ENCODE measurements at places on chromosomes 13 and 19.

DNA sequence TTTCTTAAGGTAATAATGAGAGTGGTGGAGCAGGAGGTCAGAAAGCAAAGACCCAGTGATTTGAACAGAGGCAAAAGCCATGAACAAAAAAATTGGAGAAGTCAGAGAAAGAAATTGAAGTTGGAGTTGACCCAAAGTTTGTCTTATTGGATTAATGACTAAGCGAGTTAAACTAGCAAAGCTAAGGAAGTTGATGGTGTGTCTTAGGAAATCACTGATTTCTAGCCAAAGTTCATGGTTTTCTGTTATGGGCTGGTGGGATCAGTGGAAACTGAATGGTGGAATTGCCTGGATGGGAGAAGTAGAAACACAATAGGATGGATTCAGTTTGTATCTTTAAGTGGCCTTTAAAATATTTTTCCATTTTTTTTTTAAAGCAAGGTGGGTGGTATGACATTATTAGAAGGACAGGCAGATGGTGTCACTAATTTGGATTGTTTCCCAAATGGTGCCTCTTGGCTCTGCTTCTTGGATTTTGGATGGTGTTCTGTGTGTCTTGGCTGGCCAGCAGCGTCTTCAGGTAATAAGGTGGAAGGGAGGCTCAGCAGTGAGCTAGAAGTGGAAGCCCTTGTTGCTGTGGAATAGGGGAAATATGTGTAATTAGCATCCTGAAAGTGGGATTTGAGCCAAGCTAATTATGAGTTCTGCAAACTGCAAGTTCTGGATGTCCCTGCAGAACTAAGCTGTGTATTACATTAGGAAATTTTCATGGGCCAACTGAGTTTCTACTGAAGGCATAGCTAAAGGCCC lies 302.9 kb downstream of the LMO7 start:
- DNase-seq = no peak

- no peak for DNase-seq
Measured at GRCh38 chr13:110240352-110240751, 66.6 kb downstream of the COL4A1 start.

GRCh38 chr13:113146750-113147149 lies 11.7 kb upstream of the PROZ start:
- DNase-seq = no peak

GRCh38 chr19:35757231-35757748 lies 461 bp upstream of the HSPB6 start:
- no peak for DNase-seq

DNA sequence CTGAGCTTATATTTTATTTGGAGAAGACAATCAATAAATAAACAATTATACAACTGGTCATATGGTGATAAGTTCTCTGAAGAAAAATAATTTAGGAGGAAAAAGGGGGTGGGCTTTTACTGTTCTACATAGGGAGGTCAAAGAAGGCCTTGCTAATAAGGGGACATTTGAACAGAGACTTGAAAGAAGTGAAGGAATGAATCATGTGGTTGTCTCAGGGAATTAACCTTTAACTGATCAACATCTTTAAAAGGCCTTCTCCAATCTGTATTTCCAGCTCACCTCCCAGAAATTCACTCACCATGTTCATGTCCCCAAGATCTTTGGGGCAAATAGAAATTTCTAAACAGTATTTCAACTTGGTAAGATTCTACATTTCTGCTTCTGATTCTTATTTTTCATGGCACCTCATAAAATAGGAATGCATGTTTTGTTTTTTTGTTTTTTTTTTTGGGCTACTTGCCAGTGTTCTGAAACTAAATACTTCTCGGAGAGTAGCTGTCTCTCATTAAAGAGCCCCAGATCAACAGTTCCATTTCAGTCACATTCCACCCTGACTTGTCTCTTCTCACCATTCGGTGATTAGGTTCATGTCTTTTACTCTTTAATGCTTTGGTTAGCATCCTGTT lies 19.2 kb upstream of the LPAR6 start:
- DNase-seq = no peak

GRCh38 chr13:99277629-99278028 lies 19.4 kb upstream of the GPR18 start:
- DNase-seq = no peak

GRCh38 chr19:7265963-7266362 lies 28.3 kb downstream of the INSR start:
- DNase-seq = no peak

GRCh38 chr13:27425158-27425917 lies 919 bp downstream of the GTF3A start:
- DNase-seq = no peak

DNA sequence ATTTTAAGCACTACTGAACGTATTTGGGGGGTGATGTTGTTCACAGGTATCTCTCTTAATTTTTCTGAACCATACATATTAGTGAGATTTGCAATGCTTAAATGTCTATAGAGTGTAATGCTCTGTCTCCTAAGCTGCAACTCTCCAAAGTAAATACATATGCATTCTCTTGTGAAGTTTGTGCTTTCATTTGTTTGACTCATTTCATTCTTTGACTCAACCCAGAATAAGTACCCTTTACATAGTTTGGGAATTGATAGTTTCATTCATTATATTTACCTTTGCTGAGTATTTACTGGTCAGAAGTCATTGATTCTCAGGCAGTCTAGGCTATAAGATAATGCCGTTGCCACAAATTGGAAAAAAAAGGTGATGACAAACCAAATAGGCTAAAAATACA lies 406.9 kb downstream of the FGF9 start:
- DNase-seq = no peak

DNA sequence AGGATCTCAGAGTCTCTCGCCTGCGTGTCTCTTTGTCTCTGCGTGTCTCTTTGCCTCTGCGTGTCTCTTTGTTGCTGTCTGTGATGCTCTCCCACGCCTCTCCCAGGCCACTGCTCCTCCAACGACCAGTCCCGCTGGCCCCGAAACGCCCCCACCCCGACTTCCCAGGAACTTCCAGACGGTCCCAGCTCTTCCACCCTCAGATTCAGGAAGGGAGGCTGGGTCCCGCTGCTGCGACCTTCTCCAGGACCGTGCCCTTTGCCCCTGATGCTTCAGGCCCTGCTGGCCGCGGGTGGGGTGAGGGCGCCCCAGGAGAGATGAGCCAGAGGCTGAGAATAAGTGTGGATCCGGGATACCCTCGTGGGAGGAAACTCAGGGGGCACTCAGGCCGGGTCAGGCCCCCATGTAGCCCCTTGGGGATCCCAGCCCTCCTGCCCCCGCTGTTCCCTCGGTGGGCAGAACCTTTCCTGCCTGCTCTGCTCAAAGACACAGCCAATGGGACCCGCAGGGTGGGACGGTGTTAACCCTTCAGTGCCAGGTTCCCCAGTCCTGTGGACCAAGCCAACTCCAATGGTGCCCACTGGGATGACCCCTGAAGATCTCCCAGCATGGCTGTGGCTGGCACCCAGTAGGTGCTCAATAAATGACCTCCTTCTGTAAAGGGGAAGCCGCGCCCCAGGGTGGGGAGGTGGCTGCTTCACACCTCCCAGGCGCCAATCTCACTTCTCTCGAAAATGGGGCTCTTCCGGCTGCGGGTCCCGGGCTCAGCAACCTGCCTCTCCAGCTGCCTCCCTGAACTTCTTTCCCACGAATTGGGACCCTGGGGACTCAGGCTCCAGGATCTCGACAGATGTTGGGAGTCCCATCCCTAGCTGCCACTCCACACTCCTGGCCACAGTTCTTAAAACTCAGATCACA lies 1.5 kb upstream of the S1PR5 start:
- no peak for DNase-seq
